ENCODE measurements at places on chromosomes 6 and 20.

DNA sequence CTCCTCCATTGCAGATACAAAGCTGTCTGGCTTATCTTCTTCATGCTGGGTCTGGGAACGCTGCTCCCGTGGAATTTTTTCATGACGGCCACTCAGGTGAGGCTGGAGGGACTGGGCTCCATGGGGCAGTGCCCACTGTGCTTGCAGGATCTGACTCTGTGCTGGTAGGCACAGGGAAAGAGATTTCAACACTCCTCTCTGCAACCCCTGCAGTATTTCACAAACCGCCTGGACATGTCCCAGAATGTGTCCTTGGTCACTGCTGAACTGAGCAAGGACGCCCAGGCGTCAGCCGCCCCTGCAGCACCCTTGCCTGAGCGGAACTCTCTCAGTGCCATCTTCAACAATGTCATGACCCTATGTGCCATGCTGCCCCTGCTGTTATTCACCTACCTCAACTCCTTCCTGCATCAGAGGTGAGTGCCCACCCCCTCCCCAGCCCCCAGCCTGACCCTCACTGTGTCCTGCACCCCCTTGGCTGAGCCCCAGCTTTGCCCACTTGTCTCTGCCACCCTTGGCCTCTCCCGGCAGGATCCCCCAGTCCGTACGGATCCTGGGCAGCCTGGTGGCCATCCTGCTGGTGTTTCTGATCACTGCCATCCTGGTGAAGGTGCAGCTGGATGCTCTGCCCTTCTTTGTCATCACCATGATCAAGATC is 6.1 kb downstream of the SLC29A1 start:
- no peak for DNase-seq

DNA sequence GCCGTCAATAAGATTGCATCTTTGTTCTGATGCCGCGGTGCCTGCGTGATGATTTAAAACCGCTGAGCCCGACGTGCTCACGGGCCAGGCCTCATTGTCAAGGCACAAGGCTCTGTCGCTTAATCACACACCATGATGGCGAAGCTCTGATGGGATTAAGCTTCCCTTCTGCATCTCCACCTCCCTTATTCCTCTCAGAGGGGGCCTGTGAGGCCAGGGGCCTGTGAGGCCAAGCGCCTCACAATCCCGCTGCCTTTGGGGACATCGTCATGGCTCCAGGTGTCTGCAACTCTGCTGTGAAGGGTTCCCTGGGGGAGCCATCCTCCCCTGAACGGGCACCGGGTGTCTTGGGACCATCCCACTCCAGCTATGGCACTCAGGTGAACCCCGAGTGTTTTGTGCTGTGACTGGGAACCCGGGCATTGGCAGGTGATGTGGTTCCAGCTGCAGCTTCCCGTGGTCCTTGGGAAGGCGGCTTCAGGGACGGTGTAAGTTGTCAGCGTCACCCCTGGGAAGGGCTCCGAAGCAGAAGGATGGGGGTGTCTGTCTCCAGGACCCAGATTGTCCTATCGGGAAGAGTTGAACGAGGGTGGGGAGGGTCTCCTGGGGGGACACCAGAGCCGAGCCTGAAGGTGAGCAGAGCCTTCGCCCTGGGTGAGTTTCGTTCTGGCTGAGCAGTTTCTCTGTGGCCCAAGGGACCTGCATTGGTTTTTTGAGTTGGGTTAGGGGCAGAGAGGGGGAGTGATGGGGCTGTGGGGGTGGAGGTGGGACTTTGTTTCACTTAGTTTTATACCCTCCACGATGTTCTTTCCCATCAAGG is 18.0 kb upstream of the BHLHE23 start:
- DNase-seq, result no peak

GRCh38 chr6:39610221-39610620 is 115.0 kb downstream of the KIF6 start:
- DNase-seq, result no peak

DNA sequence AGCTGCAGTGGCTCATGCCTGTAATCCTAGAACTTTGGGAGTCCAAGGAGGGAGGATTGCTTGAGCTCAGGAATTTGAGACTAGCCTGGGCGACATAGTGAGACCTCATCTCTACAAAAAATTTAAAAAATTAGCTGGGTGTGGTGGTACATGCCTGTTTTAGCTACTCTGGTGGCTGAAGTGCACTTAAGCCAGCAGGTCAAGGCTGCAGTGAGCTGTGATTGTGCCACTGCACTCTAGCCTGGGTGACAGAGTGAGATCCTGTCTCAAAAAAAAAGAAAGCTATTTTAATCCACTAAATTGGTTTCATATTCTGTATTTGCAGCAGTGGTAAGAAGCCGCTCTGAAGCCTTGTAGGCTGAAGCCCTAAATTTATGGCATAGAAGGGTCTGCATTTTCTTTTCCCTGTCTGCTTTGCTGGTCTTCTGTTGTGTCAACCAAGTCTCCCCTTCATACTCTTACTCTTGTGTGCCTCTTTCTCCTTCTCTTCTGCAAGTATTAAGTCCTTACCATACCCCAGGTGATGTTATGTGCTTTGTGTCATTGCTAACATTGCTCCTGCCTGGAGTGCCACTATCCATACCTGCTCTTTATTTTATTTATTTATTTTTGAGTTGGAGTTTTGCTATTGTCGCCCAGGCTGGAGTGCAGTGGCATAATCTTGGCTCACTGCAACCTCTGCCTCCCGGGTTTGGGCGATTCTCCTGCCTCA is 70.9 kb downstream of the MYO6 start:
- no peak for DNase-seq

DNA sequence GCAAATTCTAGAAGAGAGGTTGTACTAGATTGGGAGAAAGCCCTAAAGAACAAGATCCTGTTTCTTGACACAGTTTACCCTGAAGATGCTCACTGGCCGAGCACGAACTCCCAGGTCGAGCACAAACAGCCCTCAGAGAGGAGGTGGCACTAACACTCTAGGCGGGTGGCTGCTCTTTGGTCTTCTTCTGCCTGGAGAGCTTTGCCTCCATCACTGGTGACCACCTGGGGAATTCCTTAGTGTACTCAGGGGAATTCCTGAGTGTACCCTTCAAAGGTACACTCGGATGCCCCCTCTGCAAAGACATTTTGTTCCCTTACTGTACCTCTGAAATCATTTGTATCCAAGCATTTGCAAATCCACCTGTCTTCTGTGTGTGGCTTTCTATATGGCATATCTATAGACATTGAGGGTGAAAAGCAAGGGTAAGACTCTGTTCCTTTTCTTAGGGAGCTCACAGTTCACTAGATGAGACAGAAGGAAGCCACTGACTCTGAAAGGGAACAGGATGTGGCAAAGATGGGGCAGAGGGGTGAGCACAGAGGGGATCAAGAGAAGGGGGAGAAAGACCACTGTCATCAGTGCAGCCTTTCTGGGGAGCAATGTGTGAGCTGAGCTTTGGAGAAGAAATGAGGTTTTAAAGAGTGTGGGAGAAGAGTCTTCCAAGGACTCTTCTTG is 169.8 kb upstream of the PROKR2 start:
- no peak for DNase-seq

- DNase-seq, result no peak
Observed at GRCh38 chr6:136470044-136470443, 80.2 kb downstream of the MAP7 start.

GRCh38 chr6:106974999-106975737 is 639 bp upstream of the CD24 start:
- DNase-seq, result peak; percentile 28

- DNase-seq, result no peak
Observed at GRCh38 chr6:88908598-88909548, 54.5 kb downstream of the RNGTT start.

DNA sequence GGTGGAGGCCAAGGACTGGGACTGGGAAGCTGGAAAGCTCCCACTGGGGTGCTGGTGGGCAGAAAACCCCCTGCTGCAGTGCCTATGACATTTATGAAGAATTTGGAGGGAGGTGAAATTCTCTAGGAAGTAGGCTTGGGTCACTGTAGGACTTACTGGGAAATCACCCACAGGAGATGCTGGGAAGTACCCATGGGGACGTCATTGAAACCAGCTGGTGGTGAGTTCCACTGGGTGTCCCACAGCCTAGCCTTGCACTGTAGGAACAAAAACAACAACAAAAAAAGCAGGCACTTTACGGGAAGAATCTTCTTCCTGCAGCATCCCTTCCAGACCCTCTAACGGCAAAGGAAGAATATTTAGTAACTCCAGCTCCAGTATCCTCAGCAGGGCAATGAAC is 26.2 kb downstream of the VIP start:
- DNase-seq, result no peak

DNA sequence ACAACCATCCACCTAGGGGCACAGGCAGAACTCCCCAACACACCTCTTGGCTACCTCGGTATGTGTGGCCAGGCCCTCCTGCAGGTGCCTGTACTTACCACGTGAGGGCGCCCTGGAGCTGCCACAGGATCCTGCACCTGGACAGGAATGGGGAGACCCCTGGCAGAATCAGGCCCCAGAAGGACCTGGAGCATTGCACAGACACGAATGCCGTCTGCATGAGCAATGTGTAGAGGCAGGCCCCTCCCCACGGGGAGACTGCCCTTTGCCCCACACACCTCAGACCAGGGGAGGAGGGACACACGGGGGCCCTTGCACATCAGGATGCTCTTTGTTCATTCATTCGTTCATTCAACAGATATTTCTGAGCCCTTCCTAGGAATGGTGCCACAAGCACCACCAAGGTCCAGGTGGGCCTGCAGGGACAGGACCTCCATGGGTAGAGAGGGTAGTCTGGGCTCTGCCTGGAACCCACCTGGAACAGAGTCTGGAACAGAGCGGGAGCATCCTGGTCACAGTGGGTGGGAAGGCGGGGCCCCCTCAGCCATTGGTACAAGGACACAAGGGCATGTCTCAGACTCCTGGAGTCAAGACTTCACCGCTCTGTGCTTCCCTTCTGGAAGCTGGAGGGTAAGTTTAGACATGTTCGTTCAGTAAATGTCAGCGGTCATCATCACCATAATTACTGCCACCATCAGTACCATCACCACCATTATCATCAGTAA is 32.3 kb downstream of the YTHDF1 start:
- DNase-seq, result no peak

DNA sequence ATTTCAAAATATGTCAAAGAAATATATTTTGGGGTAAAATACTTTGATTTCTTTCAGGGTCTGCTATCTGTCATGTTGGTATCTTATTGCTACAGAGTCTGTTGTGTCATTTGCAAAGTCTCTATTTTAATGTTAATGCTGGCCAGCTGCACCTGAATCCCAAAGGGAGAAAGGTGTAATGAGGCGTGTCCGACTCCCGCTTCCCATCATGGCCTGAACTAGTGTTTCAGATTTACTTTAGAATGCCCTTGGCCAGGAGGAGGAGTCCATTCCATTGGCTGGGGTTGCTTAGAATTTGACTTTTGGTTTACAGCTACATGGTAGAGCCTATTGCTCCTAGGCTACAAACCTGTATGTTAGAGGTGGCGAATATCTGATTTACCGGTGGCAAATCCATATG is 69.3 kb downstream of the FAM50B start:
- no peak for DNase-seq

DNA sequence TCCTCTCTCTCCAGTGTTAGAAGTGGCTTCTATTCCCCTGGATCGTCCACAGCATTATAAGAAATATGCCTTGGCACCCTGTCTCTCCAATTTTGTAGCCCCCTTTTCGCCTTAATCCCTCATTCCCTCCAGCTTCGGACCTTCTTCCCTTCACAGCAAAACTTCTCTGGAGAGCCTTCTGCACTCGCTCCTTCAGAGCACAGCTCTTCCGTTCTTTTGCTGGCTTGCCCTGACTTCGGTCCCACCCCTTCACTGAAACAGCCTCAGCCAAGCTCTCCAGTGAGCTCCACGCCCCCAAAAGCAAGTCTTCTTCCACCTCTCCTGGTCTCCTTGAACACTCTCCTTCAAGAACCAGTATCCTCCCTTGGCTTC is 134.7 kb upstream of the RNF24 start:
- peak; percentile 62 for DNase-seq

GRCh38 chr20:51121901-51122412 is 99.0 kb upstream of the KCNG1 start:
- DNase-seq, result no peak

DNA sequence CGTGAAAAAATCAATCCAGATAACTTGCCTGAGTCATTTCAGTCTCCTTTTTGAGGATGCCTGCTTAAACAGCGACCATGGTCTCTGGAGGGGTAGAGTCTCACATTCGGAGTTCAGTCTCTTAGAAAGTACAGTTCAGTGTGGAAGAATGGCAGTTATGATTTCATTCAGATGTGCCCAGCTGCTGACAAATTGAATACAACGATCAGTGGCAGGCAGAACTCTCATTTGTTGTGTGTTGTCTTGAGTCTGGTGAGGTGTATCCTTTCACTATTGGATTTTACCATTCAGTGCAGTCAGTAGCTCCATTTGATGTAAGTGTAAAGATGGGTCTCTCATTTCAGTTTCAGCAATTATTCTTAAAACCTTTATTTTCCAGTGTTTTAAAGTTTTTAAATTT is 639 bp upstream of the TULP4 start:
- no peak for DNase-seq

- no peak for DNase-seq
Observed at GRCh38 chr6:91447081-91447480, 860.2 kb upstream of the MAP3K7 start.

DNA sequence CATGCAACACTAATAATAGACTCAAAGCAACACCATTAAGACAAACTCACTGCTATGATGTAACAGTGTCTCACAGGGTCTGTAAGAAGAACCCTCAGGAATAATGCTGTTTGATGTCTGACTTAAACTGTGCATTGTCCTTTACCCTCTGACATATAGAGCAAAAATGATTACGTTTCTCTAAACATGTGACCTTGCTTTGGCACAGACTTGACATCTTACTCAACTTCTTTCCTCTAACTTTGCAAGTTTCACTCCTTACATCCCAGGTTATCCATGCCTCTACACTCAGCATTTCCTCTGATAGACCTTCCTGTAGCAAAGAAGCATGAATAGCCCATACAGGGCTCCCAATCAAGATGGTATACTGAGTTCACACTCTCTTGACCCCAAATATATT is 252.7 kb downstream of the UST start:
- peak; percentile 77 for DNase-seq

DNA sequence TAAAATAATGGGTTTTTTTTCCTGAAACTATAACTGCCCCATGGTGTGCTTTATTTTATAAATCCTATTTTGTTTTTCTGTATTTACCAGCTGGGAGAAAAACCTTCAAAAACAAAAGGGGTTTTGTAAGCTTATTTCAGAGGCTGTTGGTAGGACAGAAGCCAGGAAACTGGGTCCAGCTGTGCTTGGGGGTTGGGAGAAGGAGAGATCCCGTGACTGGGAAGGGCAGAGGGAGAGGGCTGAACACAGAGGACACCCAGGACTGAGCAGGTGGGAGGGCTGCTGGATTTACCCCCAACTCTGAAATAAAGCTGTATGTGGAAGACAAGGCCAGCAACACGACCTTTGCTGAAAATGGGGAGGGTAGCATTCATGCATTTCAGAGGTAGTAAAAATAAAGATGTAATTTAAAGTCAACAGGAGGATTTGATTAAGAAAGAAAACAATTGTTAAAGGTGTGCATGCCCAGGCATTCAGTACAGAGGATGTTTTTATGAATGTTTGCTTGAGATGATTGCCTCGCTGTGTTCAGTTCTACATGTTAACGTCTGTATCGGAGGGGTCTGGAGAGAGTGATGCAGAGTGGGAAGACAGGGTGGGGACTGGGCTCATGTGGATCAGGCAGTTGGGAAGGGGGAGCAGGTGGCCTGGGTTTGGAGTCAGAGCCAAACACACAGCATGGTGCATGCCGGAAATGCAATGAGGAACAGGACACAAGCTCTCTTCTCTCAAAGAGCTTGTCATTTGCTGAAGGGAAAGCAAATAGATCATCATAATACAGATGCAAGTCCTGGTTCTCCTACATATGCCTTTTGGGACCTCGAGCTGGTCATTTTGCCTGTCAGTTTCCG is 21.4 kb downstream of the ARFGEF3 start:
- no peak for DNase-seq
